ENCODE measurements at places on chromosomes 4 and X.

DNA sequence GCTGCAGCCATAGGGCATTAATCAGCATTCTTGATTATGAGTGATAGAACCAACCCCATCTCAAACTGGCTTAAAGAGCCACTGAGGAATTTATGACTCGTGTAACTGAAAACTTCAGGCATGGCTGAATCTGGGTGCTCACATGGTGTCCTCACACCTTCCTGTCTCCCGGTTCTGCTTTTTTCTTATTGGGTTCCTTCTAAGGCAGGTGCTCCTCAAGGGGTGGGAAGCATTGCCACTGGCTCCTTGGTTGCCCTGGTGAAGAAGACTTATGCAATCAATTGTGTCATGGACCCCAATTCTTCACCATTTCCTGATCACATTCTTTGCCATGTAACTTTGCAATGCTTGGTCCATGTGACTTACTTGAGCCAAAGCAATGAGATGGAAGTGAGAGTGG is 4.3 kb upstream of the ZCCHC4 start:
- DNase-seq, result no peak

GRCh38 chr4:78056265-78057129 is 626 bp upstream of the FRAS1 start:
- peak; percentile 99 for DNase-seq

GRCh38 chr4:163404580-163404979 is 60.9 kb downstream of the NPY5R start:
- DNase-seq, result no peak

DNA sequence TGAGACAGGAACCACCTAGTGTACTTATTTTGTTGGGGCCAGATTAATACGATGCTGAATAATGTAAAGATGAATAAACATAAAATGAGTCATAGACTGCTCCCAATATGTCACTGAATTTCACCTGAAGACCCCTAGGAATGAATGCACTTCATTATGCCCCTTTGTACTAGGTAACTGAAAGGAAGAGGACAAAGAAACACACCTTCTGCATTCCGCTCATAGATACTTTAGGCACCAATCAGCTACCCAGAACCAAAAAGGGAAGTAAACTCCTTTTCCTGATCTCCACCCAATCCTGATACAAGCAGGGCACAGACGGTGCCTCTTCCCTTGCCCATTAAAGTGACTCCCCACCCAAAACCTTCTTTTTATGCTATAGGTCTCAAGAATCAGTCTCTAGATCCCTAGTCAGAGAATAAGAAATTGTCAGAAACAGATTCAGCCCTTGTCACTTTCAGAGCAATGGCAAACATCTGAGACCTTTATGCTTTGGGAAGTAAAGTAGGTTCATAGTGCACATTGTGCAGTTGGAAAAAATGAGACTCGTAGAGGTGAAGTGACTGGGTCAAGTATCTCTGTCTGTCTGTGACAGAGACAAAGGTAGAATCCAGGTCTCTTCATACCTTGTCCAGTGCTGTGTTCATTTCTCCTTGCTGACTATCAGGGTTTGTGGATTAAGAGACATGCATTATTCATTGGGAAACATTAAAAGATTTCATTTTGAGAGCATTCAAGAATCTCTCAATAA is 2.3 kb downstream of the GPR174 start:
- DNase-seq, result no peak

- DNase-seq, result no peak
Measured at GRCh38 chrX:10395179-10395578, 225.2 kb downstream of the MID1 start.

- no peak for DNase-seq
Measured at GRCh38 chr4:112266823-112267222, 18.9 kb downstream of the TIFA start.

GRCh38 chrX:22690116-22690515 is 309.6 kb upstream of the DDX53 start:
- no peak for DNase-seq

DNA sequence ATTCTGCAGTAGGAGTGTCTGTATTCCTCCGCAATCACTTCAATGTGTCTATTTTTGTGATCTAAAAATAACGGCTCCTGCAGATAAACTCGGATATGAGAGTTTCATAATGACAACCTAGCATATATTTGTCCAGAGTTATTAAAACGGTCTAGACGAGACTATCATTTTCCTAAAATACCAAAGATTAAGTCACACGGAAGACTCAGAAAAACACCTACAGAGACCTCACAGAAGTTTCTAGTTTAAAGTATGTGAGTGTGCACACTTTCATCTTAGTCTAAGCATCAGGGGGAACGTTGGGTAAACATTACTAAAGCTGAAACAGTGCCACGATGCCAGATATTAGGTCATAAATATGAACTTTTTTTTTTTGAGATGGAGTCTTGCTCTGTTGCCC is 156.9 kb downstream of the AFAP1 start:
- no peak for DNase-seq

DNA sequence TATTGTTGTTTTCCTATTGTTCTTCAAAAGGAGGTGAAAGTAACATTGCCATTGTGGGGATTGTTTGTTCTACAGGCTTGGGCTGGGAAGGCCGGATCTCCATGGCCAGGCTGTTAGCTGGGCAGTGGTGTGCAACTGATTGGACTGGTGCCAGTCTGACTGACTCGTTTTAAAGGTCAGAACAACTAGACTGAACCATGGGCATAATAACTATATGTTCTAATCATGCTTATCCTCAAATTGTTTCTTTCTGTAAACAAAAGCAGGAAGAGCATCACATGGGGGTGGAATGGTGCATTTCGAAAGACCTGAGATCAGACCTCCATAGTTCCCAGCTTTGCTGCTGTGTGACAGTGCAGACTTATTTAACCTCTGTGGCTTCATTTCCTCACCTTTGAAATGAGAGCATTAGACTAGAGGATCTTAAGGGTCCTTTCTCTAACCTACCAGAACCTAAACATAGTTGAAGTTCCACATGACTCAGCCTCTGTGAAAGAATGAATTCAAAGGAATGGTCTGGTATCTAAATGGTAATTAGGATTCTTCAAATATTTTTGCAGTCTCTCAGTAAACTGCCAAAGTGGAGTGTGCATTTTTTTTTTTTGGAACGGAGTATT is 66.7 kb upstream of the PGRMC2 start:
- peak; percentile 5 for DNase-seq

DNA sequence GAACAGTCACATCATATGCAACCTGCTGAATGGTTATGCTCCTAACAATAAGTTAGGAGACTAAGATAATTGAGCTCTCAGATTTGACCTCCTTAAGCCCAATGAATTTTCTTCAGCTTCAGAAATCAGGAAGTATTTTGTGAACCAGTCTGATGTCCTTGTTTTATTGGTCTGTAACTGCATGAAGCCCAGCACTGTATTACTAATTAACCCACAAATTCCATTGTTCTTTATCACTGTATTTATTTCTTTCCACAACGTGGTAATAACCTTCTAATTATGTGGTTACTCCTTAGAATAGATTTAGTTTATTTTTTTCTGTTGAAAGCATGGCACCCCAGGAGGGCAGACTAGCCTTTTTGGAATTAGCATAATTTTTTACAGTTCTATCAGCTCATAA is 3.9 kb upstream of the MFAP3L start:
- DNase-seq, result no peak

DNA sequence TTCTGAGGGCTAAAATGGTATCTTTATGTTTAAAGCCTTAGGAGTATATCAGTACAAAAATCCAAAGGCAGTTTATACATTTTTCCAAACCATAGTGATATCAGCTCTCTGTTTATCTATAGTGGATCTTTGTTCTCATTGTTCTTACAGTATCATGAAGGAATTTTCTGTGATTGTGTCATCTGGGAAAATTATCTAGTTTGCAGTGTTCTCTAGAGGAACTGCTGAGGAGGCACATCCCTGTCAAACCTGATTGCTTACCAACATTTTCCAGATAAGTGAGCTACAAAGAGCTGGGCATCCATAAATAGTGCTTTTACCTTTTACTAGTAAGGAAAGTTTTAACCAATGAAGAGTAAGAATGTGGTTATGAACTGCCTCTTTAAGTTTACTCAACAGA is 44.9 kb upstream of the SLC25A31 start:
- DNase-seq, result no peak

GRCh38 chr4:76518241-76518640 is 83.2 kb downstream of the SHROOM3 start:
- no peak for DNase-seq

DNA sequence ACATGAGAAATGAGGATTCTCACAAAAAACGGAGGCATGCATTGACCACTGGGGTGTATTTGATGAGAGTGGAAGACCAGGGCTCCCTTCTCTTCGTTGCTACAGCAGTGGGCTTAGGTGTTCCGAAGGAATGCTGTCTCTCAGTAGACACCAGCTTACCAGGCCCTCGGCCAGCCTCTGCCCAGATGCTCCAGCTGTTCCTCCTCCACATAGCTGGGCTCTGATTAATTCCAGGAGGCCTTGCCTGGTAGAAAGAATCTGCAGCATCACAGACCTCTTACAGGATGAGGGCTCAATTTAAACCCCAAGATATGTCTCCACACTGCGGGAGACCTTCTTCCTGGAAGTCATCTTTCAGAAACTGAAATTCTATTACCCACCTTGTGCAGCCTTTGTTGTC is 346.6 kb upstream of the TENM3 start:
- no peak for DNase-seq

DNA sequence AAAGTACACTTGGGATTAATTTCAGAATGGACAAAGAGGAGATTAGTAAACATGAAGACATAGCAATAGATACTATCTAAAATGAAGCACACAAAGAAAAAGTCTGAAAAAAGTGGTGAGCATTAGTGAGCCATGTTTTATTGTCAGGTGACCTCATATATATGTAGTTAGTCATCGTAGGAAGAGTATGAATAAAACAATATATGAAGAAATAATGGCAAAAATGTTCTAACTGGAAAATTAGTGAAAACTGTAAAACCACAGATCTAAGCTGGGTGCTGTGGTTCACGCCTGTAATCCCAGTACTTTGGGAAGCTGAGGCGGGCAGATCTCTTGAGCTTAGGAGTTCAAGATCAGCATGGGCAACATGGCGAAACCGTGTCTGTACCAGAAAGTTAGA is 67.9 kb downstream of the RBPJ start:
- DNase-seq, result no peak

DNA sequence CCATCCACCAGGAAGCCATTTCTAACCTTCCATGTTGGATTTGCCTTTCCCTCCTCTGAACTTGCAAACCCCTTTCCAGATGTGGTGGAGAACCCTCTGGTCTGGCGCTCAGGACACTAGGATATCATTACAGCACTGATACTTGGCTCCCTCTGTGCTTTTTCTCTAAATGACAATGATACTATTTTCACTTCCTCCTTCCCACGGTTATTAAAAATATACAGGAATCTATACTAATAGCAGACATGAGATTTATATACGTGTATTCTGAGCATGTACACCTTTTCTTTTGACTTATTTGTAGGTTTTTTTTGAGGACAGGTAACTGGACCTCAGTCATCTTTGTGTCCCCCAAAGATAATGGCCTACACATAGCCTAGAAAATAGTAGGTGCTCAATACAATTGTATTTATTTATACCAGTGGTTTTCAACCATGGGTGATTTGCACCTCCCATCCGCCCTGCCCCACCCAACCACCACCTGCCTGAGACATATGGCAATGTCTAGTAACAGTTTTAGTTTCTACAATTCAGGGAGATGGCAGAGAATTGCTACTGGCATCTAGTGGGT is 60.4 kb upstream of the PLAC8 start:
- no peak for DNase-seq

GRCh38 chr4:177281351-177281909 is 28.2 kb upstream of the NEIL3 start:
- no peak for DNase-seq

GRCh38 chrX:24169211-24169610 is 19.7 kb downstream of the ZFX start:
- no peak for DNase-seq

DNA sequence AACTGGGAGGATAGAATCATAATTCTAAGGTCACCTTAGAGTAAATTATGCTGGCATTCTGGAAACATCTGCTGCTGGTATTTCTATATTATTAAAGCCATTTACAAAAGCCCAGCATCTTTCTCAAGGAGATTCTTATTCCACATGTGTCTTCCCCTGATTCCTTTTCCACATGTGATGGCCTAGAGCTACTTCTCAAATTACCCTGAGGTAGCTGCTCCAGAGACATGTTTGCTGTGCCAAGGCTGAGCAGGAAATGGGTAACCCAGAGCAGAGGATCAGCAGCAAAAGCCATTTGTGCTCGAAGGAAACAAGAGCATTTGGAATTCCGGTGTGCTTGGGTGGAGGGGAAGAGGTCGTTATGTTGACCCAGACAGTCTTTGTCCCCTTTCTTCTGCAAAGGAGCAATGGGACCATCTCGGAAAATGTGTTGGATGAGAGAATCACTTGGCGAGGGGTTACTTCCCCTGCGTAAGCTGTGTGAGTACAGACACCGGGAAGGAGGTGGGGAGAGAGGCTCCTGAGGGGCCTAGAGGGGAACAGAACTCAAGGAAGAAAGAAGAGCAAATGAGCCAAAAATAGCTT is 24.6 kb downstream of the TSC22D3 start:
- no peak for DNase-seq

- DNase-seq, result no peak
Measured at GRCh38 chrX:39935411-39936064, 162.2 kb downstream of the BCOR start.

GRCh38 chr4:24769571-24769970 is 25.8 kb upstream of the SOD3 start:
- no peak for DNase-seq

DNA sequence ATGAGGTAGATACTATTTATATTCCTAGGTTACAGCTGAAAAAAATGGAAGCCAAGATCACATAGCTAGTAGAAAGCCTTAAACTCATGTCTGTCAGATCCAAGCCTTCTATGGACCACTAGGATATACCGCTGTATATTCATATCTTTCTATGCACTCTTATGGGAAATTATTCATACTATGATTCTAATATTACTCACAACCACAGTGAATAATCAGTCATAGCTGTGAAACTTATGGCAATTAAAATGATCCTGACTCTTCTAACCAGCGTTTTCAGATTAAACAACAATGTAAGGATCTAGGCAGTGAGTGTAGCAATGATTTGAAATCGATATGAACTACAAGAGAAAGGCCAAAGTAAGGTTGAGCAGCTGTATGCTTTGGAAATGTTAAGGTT is 111.0 kb downstream of the RASGEF1B start:
- no peak for DNase-seq

- no peak for DNase-seq
Measured at GRCh38 chr4:55172694-55173287, 47.4 kb upstream of the KDR start.

GRCh38 chr4:60737858-60738257 is 462.3 kb upstream of the ADGRL3 start:
- DNase-seq, result no peak

DNA sequence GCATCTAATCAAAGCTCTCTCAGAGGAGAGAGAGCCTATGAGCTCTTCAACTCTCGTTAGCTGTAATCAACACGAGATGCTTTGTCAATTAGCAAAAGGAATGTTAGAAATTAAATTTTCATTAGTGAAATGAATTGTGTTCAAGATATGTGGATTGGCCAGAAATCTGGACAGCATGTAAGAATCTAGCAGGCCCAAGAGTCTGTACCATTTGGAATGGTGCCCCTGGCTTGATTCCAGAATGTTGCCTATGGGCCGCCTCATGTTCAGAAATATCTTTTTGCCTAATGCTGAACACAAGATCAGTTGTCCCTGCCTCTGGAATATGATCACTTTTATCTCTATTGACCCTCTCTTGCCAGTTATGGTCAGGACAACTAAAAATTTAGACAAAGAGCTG is 88.2 kb downstream of the RBM46 start:
- DNase-seq, result no peak
